Hair follicular keratinocyte (primary cell): ENCODE measurements at places on chromosomes 1 and 21. TPM values are rescaled to one million over a fixed set of nuclear protein-coding genes. Genes with fewer than 3 reads are reported as not detected.

FAM229A gene
- total RNA-seq, result 1.2 and 1.5 TPM in 2 replicates

AADACL4 gene
- not detected in 2 replicates for total RNA-seq

FALEC gene
- total RNA-seq, result not detected in 2 replicates

BRDT gene
- total RNA-seq, result not detected in 2 replicates

TNFRSF14 gene
- 10.3 and 15.1 TPM in 2 replicates for total RNA-seq

BPNT1 gene
- total RNA-seq, result 21.4 and 30.0 TPM in 2 replicates

ADGRL2 gene
- 1.6 and 10.6 TPM in 2 replicates for total RNA-seq

HSPB7 gene
- total RNA-seq, result not detected in 2 replicates
